AG09309 (cell line): ENCODE measurements at places on chromosomes 1 and 21.

DNA sequence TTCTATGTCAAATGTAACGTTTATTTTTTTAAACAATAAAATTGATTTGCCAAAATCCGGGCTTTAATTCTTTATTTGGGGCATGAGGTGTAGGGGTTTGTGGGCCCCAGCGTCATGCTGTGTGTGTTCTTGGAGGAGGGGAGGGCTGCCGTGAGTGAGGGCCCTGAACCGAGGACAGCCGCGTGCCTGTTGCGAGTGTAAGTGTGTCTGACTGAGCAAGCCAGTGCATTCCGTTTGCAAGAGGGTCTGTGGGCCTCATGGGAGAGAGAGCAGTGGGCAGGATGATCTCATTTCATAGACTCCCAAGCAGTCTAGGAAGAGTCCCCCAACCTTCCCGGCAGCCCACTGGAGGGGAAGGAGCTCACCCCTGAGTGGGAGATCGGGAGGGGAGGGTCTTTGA, 21.4 kb upstream of the SPSB1 start:
- no peak for DNase-seq

- DNase-seq, result no peak
Observed at GRCh38 chr1:71240656-71241055, 159.8 kb upstream of the ZRANB2 start.

DNA sequence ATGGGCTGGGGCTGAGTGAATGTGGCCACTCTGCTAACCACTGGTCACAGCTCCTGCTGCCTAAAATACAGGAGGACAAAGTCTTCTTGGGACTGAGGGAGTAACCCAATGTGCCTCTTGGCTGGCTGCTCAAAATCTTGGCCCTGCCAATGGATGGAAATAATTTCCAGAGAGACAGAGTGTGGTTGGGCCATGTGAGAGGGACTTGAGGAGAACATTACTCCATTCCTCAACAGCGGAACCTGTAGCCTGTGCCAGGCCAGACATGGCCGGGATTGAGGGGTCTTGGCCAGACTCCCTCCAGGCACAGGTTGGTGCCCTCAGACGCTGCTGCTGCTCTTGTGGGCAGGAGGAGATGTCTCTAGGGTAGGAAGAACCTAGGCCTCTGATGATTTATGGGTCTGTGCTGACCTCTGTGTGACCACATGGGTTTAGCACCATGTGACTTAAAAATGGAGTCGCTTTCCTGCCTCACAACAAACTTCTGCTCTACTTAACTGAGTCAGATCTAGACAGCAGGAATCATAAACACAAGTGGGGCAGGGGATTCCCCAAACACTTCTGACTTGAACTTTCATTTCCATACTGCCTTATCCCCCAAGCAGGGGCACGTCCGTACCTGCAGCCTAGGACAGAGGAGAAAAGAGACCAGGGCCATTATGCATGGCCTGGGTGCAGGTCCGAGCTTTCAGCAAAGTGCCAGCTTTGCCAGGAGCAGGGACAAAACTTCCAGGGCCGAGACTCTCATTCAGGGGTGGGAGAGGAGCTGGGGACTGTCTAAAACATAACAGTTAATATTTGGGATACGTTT, 79.2 kb downstream of the CD34 start:
- no peak for DNase-seq

GRCh38 chr1:115325874-115326273, 12.2 kb downstream of the NGF start:
- DNase-seq, result no peak

DNA sequence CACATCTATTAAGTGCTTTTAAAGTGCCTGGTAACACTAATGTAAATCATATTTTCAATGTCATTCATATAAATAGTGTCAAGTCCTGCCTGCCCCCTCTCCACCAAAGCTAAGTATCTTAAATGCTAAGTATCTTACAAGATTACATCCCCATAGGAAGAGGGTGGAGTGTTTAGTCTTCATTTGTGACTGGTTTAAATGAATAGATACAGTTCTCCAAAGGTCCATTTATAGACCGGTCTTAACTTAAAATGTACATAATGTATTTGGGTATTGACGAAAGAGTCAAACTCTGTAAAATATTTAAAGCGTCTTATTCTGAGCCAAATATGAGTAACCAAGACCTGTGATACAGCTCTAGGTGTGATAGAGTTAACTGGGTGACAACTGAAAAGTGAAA, 60.2 kb downstream of the POU2F1 start:
- no peak for DNase-seq

DNA sequence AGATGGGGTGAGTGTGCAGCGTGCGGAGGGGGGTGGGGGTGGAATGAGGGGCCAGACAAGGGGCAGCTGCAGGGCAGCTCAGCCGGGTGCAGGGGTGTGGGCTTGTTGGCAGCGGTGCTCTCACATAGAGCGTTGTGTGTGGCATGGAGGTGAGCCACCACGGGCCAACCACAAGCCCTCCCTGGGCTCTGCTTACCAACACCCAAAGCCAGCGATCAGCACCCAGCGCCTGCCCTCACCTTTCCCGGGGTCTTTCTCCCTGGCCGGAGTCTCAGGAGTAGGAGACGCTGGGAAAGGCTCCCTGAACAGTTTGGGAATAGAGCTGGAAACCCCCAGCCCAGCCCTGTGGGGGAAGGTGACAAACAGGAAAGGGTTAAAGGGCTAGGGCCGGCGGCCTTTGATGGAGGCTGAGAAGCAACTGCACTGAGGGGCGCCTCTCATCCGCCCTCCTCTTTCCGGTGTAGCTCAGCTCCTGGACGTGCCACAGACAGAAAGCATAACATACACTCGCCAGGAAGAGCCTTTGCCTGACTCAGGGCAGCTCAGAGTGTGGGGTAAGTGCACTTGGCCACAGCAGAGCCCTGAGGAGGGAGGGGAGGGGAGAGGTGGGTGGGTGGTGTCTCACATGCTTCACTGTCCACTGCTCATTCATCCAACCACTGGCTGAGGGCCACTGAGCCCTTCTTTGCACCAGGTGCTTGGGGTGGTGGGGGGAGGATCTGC, 577 bp downstream of the IKBKE start:
- DNase-seq, result no peak

DNA sequence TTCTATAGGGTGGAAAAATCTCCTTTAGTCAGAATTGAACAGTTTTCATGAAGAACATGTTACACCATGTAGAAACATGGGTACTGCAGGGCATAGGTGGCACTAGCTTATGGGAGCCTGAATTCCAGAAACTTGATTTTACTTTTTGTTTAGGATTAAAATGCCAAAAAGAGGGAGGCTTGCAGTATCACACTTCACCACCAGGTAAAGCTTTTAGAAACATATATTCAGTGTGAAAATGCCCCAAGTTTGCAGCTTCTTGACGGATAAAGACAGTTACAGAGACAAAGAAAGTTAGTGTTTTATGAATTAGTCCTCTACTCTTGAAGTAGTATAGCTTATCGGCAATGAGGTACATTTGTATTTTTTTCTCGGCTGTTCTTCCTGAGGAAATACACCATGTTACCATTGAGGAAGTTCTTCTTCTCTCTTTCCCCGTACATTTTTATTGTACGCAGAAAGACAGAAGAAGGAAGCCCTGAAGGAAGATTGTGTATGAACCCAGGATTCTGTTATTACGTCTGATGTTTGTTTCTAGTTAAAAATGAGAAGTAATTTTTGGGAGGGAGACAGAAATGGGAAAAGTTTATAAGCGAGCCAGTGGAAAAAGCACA, 66.1 kb downstream of the PBX1 start:
- DNase-seq, result no peak

- DNase-seq, result no peak
Observed at GRCh38 chr1:97170300-97170699, 448.7 kb downstream of the PTBP2 start.

- DNase-seq, result peak; percentile 42
Observed at GRCh38 chr21:25801217-25802014, 66.6 kb downstream of the GABPA start.

DNA sequence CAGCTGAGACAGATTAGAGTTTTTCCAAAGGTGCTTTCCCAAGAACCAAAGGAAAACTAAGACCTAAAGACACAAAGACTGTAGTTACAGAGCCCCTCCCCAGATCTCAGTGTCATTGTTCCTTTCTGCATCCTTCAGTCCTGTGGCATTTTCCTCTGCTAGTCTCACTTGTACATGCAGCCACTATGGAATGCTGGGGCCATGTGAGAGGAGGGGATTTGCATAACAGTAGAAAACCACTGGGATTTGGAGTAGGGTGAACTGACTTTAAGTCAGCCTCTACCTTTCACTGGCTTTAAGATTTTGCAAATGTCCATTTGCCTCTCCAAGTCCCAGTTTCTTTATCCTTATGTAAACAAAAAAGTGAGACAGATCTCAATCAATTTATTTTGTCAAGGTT, 119.4 kb upstream of the F3 start:
- DNase-seq, result no peak

GRCh38 chr1:230753191-230753585, 6.0 kb downstream of the CAPN9 start:
- DNase-seq, result no peak

- no peak for DNase-seq
Observed at GRCh38 chr1:27099587-27100334, 55.2 kb downstream of the SLC9A1 start.

DNA sequence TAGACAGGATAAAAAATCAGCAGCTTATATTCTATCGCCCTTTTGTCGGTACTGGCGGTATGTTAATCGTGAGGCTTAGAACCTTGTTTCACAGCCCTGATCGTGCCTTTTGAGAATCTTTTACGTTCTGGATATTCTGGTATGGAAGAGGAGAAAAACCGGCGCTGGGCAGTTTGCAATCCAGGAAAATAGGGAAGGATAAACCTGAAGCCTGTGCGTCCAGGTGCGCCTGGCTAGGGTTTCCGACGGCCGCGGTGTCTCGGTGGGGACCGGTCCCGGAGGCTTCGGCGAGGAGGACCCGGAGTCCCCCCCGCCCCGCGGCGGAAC, 258 bp upstream of the SYPL2 start:
- no peak for DNase-seq

DNA sequence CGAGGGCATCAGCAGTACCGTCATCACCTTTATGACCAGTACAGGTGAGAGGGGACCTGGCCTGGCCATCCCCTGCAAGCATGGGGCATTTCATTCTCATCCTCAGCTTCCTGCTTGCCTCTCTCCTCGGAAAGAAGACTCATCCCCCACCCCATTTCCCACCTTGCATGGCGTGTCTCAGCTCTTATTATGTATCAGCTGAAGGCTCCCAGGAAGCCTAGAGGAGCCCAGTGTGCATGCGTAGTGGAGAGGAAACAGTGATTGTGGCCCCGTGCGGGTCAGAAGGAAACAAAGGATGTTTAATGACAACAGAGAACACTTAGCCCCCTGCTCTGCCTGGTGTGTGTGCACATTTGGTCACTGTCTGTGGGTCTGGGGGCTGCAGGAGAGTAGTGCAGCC, 40.3 kb upstream of the CNTN2 start:
- no peak for DNase-seq

DNA sequence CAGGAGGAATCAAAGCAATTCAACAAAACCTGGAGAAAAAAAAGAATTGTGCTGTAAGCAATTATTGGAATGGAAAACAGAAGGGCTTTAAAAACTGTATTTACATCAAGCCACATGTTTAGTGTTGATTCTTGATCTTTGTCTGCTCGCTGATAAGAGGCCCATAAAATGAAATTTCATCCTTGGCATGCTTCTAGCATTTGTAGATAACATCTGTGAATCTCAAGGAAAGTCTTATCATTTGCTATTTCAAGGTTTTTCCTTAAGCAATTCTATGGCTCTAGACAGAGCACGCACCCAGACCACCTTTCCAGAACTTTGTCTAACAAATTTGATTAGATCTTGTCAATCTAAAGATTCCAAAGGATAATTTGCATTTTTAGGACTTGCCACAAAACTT, 181.0 kb upstream of the FGGY start:
- DNase-seq, result no peak

DNA sequence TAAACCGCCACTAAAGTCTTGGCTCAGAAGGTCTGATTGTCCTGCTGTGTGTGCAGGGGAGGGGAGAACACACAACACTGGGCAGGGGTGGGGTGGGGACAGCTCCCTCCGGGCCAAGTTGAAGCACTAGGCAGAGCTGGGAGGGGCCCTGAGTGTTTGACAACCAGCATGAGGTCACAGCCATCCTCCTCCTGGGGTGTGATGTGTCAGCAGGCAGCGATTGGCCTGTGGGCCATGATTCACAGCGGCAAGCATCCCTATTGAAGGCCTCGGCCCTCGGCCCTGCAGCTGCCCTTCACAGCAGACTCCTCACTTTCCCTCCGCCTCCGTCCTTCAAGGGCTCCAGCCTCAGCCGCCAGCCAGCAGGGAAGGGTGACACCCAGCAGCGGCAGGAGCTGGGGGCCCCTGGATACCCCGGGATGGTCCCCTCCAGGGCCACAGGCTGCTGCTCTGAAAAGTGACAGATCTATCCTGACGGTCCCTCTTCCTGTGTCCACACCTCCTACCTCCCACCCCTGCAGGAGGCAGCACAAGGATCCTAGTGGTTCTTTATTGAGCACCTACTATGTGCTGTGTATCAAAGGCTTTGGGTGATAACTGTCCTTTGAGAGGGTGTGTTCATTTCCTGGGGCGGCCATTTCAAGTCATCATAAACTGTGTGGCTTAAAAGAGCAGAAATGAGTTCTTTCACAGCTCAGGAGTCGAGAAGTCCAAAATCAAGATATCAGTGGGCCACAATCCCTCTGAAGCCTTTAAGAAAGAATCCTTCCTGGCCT, 66.0 kb upstream of the SLC25A33 start:
- peak; percentile 75 for DNase-seq

DNA sequence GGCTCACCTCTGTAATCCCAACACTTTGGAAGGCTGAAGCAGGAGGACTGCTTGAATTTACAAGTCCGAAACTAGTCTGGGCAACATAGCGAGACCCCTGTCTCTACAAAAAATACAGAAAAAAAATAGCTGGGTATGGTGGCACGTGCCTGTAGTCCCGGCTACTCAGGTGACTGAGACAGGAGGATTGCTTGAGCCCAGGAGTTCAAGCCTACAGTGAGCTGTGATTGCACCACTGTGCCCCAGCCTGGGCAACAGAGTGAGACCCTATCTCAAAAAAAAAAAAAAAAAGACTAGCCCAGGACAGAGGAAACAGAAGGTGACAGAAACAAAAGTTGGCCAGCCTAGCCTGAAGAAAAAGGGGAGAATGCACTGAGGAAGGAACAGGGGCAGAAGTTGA, 21.2 kb downstream of the ARMH1 start:
- DNase-seq, result no peak

DNA sequence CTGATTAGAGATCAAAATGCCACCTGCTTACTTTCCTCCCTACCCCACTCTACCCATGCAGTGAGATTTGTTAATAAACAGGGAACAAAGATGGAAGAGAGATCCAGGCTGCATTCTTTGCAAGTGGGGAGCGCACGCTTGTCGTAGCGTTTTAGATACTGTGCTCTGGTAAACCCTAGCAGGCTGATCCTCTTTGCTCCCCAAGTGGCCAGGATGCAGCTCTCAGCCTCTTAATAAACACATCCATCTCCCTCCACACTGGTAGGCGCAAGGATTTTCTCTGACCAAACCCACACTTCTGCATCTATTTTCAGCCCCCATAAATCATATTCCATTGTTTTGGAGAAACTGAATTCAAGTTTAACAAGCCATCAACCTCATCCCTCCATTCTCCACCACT, 2.9 kb downstream of the PGBD5 start:
- DNase-seq, result no peak

GRCh38 chr21:45515241-45516061, 26.8 kb downstream of the SLC19A1 start:
- DNase-seq, result no peak

GRCh38 chr1:182688436-182689205, 4.2 kb upstream of the RGS8 start:
- DNase-seq, result no peak

GRCh38 chr1:15249081-15249480, 2.1 kb downstream of the FHAD1 start:
- DNase-seq, result no peak
